ENCODE measurements at places on chromosomes 2 and 18.

- no peak for DNase-seq
These were observed 90.1 kb downstream of the MALT1 start for GRCh38 chr18:58761241-58761969.

DNA sequence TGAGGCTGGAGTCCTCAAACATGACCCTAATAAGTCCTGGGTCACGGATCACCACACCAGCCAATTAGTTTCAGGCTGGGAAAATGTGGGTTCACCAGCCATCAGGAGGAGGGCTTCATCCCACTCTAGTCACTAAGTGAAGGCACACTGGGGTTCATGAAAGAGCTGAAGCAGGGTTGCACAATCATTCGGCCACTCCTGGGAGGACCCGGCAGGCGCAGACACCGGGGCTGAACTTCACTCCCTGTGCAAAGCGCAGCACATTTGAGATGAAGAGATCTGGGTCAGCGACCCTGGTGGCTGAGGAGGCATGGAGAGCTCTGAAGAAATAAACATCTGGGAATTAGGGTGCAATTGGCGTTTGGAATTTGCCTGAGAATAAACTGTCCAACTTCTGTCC lies 684.4 kb upstream of the SALL3 start:
- peak; percentile 45 for DNase-seq

- DNase-seq, result no peak
These were observed 56.9 kb downstream of the RHBDD1 start for GRCh38 chr2:226892729-226893128.

GRCh38 chr18:79169958-79170555 lies 100.9 kb downstream of the ATP9B start:
- no peak for DNase-seq

- DNase-seq, result no peak
These were observed 213.1 kb downstream of the MYO3B start for GRCh38 chr2:170391018-170391417.

DNA sequence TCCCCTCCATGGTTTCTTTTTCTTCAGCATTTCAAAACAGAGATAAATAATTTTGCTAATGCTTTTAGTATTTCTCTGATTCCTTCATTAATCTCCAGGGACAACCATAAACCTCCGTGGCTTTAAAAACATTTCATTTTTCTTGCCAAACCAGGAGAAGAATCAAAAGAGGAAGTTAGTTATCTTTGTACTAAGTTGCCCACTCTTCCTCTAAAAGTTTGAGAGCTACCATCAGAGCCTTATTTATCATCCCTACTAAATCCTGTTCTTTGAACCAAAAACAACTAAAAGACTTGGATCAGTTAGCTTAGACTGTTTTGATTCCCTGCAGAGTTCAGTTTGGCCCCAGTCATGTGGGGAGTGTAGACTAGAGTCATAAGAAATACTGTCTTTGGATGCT lies 208.4 kb downstream of the SETBP1 start:
- DNase-seq, result no peak

DNA sequence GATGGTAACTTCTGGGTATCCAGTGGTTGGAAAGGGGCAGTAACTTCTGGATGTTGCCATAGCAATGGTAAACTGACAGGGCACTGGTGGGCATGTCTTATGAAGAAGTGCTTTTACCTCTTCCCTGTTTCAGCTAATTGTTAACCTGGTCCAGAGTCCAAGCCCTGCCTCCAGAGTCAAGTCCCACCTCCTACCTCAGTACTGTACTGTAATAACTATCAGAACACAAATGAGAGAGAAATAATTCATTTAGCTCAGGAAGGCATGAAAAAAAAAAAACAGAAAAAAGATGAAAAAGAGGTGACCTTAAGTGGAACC lies 237.0 kb downstream of the ZNF804A start:
- no peak for DNase-seq
